ENCODE measurements at places on chromosomes 3 and 15.

- no peak for DNase-seq
Measured at GRCh38 chr3:47611576-47611975, 32.9 kb upstream of the CSPG5 start.

DNA sequence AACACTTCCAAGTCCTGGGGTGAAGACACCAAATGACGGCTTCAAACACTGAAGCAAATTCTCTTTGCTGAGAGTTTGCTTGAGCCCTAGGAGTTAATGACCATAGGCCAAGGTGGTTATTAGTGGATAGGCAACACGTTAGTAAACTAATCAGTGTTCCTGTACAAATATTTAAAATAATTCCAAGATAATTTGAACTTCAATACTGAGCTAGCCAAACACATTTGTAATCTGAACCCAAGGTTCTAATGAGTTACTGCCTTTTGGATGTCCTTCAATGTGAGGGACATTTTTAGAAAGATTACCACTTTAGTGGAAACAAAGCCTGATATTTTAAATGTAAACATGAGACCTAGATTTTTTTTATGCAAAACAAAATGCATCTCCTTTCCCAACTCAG is 94.6 kb downstream of the THRB start:
- DNase-seq = no peak

DNA sequence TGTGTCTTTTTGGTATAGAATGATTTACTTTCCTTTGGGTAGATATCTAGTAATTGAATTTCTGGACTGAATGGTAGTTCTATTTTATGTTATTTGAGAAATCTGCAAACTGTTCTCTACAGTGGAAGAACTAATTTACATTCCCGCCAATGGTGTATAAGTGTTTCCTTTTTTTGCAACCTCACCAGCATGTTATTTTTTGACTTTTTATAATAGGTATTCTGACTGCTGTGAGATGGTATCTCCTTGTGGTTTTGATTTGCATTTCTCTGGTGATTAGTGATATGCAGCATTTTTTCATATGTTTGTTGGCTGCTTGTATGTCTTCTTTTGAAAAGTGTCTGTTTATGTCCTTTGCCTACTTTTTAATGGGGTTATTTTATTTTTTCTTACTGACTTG is 607.2 kb downstream of the OTOL1 start:
- DNase-seq = no peak

DNA sequence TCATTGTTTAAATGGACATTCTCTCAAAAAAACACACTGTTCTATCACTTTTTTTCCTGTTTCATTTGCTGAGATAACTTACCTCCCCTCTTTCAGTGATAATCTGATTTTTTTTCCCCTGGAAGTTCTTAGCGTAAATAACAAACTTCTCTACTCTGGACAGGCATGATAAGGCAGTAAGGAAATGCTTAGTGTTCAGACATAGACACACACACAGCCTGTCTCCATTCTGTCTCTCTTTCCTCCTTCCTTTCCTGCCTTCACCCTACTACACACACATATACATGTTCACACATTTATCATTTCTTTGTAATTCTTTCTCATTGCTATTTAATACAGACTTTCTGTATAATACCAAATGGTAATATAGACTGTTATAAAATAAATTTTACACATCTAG is 470.8 kb upstream of the ROBO1 start:
- DNase-seq = no peak

- DNase-seq = no peak
Measured at GRCh38 chr15:32030795-32031194, 480 bp downstream of the CHRNA7 start.

GRCh38 chr3:196192036-196192523 is 19.1 kb downstream of the ZDHHC19 start:
- no peak for DNase-seq
